Effector memory CD8-positive, alpha-beta T cell (primary cell): ENCODE measurements at places on chromosomes 3 and 15.

DNA sequence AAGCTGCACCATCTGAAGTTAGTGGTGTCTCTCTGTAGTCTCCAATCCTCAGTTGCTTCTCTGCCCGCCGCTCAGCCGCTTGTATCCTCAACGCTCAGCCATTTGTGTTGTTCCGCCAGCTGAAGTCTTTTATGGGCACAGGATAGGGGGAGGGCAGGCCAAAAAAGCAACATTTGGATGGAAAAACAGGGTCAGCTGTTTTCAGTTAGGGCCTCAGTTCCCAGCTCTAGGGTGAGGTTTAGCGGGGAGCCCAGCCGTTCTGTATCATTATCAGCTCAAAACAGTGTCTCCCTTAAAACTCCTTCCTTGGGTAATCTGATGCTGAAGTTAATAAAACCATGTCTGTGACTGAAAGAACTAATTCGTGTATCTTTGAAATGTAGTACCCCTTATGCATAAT, 329.5 kb upstream of the AZI2 start:
- DNase-seq: no peak

GRCh38 chr15:77243135-77243534, 172.2 kb upstream of the TSPAN3 start:
- DNase-seq: no peak

DNA sequence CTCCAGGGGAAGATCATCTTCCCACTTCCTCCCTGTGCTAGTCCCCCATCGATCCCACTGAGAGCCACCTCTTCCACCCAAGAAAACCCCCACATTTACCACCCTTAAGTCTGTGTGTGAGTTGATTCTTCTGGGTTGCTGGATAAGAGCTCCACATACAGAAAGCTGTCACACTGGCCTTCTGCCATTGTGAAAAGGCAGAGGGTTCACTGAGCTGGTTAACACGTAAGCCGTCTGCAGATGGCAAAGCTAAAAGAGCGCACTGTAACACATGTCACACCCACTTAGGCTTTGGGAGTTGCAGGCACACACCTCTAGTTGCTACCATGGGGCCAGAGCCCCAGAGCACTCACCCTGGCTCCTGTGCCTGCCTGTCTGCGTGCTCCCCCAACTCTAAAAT, 309.8 kb upstream of the LRRC3B start:
- no peak for DNase-seq

- no peak for DNase-seq
These were observed 478.5 kb upstream of the CBLB start for GRCh38 chr3:106347350-106347749.

DNA sequence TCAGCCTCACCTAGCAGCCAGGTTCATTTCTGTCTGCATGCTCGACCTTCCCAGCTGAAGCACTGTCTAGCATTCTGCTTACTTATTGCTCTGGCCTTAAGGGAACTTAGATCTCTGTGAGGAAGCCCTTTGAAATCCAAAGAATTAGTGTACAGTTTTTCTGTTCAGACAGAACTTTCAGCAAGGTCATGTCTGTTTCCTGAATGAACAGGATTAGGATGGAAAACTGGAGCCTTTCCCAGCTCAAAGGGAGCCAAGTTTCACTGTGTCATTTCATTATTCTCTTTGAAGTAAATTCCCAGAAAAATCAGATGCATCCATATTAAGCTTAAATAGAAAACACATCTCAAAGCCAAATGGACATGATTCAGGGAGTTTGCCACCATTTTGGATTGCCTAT, 457.3 kb upstream of the KCNMB2 start:
- DNase-seq: no peak
